Adrenal gland (tissue), 19 donors: ENCODE measurements at places on chromosomes 12 and 14. TPM values are rescaled to one million over a fixed set of nuclear protein-coding genes. Genes with fewer than 3 reads are reported as not detected.

DNA sequence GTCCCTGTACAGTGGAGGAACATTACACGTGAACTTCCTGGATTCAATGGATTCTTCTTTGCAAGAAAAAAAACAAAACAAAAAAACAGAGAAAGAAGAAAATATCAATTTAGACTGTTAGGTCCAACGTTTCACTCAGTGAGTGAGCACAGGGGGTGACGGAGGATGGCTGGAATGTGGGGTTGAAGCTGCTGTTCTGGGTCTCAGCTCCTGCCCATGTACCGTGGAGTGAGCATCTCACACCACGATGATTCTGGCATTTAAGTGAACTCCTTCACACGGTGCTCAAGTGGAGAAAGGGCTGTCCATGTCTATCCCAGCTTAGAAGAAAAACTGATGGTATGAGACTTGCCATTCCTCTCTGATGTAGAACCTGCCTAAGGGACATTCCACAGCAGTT lies 23.2 kb downstream of the CCND2 start:
- no peak for DNase-seq

GRCh38 chr14:54845641-54846040 lies 57.0 kb downstream of the GCH1 start:
- no peak for DNase-seq

Gene SPPL3
- polyA plus RNA-seq: 13.4 TPM

Gene NUAK1
- polyA plus RNA-seq: 4.6 TPM

GRCh38 chr12:52205612-52206303 lies 13.9 kb upstream of the KRT80 start:
- DNase-seq: peak; percentile 7

GRCh38 chr12:132216354-132216987 lies 72.2 kb downstream of the NOC4L start:
- DNase-seq: no peak

DNA sequence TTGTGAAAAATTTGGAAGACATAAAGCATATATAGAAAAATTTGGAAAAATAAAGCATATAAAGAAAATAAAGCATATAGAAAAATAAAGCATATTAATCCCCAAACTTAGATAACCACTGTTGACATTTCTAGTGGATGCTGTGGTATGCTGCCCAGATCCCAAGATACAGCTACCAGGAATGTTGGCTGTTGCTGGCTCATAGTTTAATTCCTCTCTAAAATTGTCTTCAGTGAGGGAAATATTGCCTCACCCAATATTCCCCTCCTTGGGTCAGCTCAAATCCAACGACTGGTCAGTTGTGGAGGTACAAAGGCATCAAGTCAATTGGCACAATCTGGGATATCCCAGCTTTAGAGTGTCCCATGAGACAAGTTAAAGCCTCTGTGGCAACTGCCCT lies 10.1 kb upstream of the KICS2 start:
- DNase-seq: no peak

Gene CLEC4A
- polyA plus RNA-seq: 3.7 TPM

GRCh38 chr14:61148742-61149350 lies 132.3 kb downstream of the TMEM30B start:
- DNase-seq: no peak

GRCh38 chr12:107320033-107320928 lies 226.9 kb upstream of the CRY1 start:
- DNase-seq: no peak

DNA sequence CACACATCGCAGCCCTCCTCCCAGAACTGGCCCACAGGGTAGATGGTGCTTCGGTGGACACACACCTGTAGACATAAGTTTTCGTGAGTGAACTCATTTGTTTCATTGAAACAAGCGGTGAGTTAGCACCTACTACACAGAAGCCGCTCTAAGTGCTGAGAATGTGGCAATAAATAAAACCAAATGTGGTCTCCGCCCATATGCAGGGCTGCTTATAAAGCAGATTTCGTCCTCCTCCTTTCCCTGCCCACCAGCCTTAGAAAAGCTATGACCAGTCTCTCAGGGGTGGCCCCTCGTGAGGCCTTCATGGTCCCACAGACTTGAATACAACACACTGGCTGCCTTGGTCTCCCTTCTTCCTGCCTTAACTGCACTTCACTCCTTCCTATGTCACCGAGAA lies 31.1 kb upstream of the ANO2 start:
- DNase-seq: no peak

- no peak for DNase-seq
Observed at GRCh38 chr12:49946086-49946485, 4.5 kb upstream of the AQP2 start.

GRCh38 chr14:70093156-70093555 lies 95.6 kb downstream of the SLC8A3 start:
- DNase-seq: no peak

Gene MANSC4
- polyA plus RNA-seq: 0.07 TPM

- no peak for DNase-seq
Observed at GRCh38 chr12:75526655-75527511, 15.5 kb upstream of the KRR1 start.
